Stimulated activated memory B cell treated with anti-CD40 and anti-IgM and Interleukin-4, amounts not matched to agents 10 μg/mL and 1 μg/mL and 100 μg/mL, for 72 hours (primary cell): ENCODE measurements at places on chromosomes 13 and 19.
A peak's percentile ranks its signal among the peaks of the same experiment; 100 is the strongest.

DNA sequence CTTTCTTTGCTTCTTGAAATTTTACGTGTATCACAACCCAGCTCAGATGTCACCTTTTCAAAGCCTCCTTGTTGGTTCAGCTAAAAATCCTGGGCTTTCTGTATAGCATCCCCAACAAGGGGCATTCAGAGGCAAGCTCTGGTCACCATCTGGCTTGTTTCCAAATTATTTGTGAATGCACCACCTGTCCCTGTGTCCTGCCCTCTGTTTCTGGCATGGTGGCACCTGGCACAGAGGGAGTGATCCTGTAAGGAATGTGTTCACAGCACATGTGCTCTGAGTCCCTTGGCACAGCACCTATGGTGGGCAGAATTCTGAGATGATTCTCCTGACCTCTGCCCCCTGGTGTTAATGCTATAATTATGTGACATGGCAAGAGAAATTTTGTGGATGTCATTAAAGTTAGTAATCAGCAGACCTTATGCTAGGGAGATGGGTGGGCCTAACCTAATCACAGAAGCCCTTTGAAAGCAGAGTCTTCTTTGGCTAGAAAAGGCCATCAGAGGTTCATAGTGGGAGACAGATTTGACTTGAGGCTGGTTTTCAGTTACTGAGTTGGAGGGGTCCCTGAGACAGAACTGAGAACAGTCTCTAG is 76.3 kb downstream of the ZNF429 start:
- ATAC-seq: no peak

DNA sequence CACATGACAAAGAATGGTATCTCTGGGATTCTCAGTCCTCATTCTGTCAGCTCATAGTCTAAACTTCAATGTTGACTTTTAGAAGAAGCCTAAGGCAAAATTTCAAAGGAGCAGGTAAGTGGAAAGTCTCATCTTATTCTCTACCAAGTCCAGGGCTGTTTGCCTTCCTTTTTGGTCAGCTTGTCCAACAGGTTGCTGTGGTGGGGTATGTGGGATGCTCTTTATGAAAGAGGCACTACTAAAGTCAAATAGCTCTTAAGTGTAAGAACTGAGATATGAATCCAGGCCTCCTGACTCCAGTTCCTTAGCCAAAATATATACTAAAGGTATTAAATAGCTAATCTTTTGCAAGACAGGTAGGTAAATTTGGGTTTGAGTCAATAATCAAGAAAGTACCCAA is 540.6 kb upstream of the SPRY2 start:
- no peak for ATAC-seq

DNA sequence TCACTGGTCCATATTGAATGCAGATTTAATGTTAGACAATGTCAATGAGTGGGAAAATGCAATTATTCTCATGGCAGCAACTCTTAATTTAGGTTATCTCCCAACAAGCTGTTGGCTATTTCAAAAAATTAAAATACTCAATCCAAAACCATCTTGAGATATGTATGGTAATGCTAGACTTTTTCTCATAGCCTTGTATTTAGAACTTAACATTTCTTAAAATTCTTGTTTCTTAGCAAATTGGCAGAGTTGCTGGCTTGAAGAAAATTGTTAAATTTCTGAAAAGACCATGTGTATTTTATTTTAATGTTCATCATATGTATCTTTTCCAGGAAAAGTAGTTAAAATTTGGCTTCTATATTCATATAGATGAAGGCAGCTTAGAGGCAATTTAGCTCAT is 1355.1 kb downstream of the PCDH9 start:
- ATAC-seq: no peak

DNA sequence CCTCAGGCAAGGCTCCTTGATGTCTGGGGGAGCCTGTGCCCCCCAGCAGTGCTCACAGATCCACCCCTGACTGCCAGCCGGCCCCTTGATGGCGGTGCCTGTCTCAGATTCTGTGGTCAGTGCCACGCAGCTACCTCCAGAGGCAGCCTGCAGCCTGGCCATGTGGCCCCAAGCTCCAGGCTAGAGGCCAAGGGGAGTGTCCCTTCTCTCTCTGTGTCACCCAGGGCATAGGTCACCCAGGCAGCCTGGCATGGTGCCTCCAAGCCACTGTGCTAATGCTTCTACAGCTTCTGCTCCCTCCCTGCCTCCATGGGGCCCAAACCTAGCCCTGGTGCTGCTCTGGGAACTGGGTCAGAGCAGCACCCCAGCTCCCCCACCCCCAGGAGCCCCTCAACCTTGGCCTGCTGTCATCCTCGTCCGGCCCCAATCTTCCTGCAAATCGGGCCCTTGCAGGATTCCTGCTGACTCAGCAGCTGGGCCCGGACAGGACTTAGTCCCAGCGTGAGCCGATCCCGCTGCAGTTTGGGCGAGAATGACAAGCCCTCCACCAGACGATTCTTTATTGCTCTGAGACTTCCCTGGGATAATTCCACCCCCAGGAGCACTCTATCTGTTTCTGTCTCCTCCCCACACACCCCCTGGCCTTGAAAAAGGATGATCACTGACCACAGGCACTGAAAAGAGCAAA is 2.8 kb upstream of the ARL11 start:
- ATAC-seq: no peak

GRCh38 chr19:31015778-31016177 is 333.5 kb downstream of the TSHZ3 start:
- no peak for ATAC-seq

- no peak for ATAC-seq
Measured at GRCh38 chr19:2816641-2817040, 3.0 kb upstream of the ZNF554 start.

DNA sequence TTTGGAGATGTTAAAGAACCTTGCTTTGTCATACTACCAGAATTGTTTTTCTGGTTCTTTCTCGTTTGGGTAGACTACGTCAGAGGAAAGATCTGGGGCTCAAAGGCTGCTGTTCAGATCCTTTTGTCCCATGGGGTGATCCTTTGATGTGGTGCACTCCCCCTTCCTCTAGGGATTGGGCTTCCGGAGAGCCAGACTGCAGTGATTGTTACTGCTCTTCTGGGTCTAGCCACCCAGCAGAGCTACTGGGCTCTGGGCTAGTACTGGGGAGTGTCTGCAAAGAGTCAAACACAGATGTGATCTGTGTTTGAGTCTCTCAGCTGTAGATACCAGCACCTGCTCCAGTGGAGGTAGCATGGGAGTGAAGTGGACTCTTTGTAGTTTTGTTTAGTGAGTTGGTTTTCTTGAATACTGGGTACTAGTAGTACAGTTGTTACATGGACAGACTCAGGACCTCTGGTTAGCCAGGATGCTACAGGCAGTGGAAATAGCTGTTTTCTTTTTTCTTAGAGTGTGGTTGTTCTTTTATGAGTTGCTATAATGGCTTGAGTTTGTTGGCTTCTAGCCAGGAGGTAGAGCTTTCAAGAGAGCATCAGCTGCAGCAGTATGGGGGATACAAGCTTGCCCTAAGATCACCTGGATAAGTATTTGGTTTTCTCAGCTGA is 34.4 kb downstream of the DNAJC15 start:
- ATAC-seq: peak; percentile 20

DNA sequence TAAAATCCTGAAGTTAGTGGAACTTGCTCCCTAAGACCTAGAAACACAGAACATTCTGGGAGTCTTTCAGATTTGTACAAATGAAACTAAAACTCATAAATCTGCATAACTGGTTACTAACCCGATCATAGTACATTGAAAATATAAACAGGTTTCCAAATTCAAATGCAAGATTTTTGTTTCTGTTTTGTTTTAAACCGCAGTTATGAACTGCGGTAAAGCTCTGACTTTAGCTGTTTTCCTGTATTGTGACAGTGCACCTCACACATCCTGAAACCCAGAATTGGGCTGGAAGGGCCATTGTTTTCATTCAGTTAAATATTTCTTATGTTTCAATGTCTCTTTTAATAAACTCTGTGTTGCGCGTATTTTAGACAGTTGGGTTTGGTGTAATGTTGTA is 204.7 kb downstream of the SHISA2 start:
- no peak for ATAC-seq

DNA sequence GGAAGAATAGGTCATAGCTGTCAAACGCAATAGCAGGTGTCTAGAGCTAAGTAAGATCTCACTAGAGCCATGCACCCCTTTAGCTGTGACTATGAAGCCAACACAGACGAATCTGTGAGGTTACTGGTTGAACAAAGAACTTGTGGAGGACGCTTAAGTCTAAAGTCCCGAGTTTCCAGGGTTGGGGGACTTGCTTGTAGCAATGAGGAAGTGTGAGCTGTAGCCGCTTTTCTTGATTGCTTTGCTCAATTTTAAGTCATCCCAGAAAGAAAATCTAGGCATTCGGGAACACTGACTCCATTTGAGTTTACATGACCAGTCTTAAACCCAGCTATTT is 1.6 kb downstream of the GPC5 start:
- no peak for ATAC-seq

- ATAC-seq: no peak
Measured at GRCh38 chr13:47588676-47589075, 412.4 kb downstream of the SUCLA2 start.

- ATAC-seq: no peak
Measured at GRCh38 chr19:7254590-7254989, 39.6 kb downstream of the INSR start.

- ATAC-seq: no peak
Measured at GRCh38 chr13:85724546-85725432, 74.4 kb downstream of the SLITRK6 start.

GRCh38 chr19:33332248-33332647 is 29.9 kb upstream of the CEBPA start:
- peak; percentile 69 for ATAC-seq

- no peak for ATAC-seq
Measured at GRCh38 chr19:11446652-11447301, 11.3 kb downstream of the PRKCSH start.

- peak; percentile 86 for ATAC-seq
Measured at GRCh38 chr13:77339408-77339807, 12.5 kb upstream of the MYCBP2 start.
